NCI-H1048 (cell line): ENCODE measurements at places on chromosomes 2 and 18.

- DNase-seq: no peak
Observed at GRCh38 chr2:78644854-78645253, 380.6 kb upstream of the REG3G start.

GRCh38 chr2:3099860-3100234 is 277.8 kb downstream of the EIPR1 start:
- no peak for DNase-seq

- DNase-seq: no peak
Observed at GRCh38 chr2:82852787-82853186, 1606.3 kb downstream of the SUCLG1 start.

GRCh38 chr2:239194731-239195317 is 206.0 kb downstream of the HDAC4 start:
- no peak for DNase-seq

DNA sequence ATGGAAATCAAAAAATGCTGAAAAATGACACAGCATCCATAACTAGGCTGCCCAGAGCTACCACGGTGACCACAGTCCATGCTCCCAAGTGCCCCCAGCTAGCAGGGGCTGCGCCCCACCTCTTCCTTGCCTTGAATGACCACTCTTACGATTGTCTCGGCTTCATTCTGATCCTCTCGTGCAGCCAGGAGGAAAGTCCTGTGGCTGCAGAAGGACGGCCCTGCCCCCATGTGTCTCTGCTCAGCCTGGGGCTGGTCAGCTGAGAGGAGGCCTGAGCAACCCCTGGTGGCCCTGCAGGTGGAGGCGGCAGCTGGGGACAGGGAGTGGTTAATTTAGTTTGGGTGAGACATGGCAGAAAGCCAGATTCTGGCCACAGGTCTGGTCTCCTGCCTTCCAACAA is 54.3 kb downstream of the KCNF1 start:
- no peak for DNase-seq

- no peak for DNase-seq
Observed at GRCh38 chr2:6216234-6216633, 524.0 kb downstream of the SOX11 start.

- DNase-seq: no peak
Observed at GRCh38 chr2:120974950-120975349, 239.3 kb downstream of the GLI2 start.

DNA sequence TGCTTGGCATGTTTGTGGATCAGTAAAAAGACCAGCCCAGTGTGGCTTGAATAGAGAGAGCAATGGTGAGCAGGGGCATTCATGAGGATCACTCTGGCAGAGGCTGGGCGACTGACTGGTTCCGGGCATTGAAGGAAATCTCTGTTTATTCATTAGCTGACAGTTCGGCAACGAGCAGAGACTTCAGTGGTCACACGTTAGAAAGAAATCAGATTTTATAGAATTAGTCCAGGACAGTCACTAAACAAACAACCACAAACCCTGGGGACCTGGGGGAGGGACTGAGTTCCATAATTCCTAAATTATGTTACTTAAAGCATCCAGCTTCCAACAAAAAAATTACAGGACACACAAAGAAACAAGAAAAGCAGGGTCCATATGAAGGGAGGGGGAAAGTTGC is 72.5 kb downstream of the NOL10 start:
- DNase-seq: no peak

- no peak for DNase-seq
Observed at GRCh38 chr2:111030260-111030891, 90.3 kb upstream of the BCL2L11 start.

GRCh38 chr2:48132271-48132625 is 225.9 kb upstream of the FBXO11 start:
- no peak for DNase-seq
